ENCODE measurements at places on chromosomes 1 and 21. TPM values are rescaled to one million over a fixed set of nuclear protein-coding genes. Genes with fewer than 3 reads are reported as not detected.
A peak's percentile ranks its signal among the peaks of the same experiment; 100 is the strongest.

DNA sequence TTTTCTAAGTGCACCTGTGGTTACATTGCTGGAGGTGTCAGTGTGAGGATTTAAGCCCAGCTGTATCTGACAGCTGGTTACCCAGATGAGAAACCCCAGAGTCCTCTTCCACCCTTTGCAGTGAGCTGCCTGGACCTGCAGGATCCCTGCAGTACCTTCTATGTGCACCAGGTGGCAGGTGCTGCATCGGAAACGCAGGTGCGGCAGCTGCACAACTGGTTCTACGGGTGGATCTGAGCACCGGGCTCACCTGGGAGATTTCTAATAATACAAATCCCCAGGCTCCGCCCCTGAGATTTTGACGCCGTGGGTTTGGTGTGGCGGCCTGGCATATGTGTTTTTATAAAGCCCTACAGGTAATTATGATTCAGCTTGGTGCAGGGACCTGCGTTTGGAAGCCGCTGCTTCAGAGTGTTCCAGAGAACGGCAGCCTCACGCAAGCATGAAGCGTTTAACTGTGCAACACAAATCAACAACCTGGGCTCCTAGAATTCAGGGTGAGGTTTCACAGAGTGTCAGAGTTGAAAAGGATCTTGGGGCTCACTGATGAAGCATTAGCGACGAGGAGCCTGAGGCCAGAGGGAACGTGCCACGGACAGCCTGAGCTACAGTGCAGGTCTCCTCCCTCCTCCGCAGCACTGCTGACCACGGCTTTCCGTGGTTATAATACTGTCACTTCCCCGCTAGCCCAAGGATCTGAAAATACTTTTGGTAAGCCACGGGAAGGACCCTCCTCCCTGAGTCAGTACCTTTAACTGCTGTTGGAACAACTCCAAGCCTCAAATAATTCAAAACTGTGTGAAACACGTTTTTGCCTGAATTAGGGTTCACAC lies 96.7 kb upstream of the TRABD2B start:
- peak; percentile 30 for DNase-seq

DNA sequence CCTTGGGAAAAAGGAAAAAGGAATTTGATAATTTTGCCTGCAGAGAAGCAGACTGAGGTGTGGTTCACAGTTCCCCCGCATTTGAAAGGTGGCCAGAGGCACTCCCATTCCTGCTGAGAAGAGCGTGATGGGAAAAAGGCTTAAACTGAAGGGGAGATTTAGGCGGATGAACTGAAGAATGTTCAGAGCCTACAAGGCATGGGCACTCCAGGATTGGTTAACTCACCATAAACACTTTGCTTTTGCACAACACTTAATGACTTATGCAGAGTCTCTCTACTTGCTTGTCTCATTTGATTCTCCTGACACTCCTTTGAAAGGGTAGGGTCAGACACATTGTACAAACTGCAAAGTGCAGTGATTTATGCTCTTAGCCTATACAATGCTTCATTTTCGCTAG lies 119.6 kb upstream of the RUNX1 start:
- no peak for DNase-seq

DNA sequence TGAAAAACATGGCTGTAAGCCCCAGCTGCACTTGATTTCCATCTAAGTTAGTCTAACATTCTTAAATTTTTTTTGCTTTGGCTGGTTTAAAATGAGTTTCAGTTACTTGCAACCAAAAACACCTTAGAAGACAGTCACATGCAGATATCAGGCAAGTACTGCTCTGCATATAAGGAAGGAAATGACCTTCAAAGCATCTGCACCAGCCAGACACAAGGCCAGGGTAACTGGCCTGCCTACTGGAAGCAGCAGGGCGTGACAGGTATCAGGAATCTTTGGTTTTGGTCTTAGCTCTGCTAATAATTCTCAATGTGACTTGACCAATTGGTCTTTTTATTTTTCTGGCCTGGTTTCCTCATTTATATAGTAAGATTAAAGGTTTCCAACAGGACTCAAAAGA lies 33.5 kb downstream of the SCYL3 start:
- DNase-seq: no peak

DNA sequence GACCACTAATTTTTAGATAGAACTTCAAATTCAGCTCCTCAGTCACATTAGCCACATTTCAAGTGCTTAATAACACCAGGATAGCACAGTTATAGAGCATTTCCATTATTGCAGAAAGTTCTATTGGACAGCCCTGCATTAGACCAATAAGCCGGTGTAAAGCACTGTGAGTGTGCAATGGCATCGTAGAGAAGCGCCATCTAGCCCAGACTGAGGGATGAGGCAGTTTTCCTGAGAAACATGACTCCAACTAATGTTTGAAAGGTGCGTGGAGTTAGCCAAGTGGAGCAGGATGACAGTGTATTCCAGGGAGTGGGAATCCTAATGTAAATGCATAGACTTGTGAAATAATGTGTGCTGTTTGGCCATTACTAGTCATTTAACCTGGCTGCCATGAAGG lies 7.7 kb downstream of the RPE65 start:
- DNase-seq: no peak

DNA sequence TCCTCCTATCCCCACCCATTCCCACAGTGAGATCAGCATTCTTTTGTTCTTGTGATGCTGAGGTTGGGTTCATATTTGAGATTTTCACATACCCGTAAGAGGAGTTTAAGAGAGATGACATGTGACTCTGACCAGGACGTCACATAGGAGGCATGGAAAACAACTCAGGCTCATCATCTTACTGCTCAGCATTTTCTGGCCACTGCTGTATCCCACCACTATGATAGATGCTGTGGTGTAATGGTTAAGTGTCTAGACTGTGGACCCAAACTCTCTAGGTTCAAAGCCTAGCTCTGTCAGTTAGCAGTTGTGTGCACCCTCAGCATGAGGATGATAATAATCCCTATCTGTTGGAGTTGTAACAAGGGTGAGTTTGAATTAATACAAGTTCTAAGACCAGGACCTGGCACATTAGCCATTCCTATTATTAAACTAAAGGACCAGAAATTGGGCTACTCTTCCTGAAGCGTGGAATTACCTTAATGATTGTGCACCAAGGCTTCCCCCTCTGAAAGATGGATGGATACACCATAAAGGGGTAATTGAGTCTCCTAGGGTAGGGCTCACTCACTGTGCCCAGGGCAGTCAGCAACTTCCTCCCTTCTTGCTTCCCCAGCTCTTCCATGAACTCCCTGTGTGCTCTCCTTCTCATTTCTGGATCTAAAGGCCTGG lies 40.9 kb downstream of the LGR6 start:
- no peak for DNase-seq

- no peak for DNase-seq
Observed at GRCh38 chr1:234600418-234601281, 9.3 kb downstream of the IRF2BP2 start.

FCRL2 gene
- not detected for total RNA-seq

GRCh38 chr1:6358144-6358624 lies 35.4 kb downstream of the ACOT7 start:
- peak; percentile 99 for DNase-seq

GRCh38 chr1:228155596-228156514 lies 6.1 kb downstream of the GJC2 start:
- DNase-seq: no peak

GRCh38 chr21:25556091-25556490 lies 51.2 kb downstream of the MRPL39 start:
- no peak for DNase-seq

- no peak for DNase-seq
Observed at GRCh38 chr1:21514245-21514644, 5.0 kb downstream of the ALPL start.

C1orf232 gene
- not detected for total RNA-seq

BLACAT1 gene
- total RNA-seq: not detected

ANKRD35 gene
- 0.12 TPM for total RNA-seq

RSPH1 gene
- total RNA-seq: 0.12 TPM

DNA sequence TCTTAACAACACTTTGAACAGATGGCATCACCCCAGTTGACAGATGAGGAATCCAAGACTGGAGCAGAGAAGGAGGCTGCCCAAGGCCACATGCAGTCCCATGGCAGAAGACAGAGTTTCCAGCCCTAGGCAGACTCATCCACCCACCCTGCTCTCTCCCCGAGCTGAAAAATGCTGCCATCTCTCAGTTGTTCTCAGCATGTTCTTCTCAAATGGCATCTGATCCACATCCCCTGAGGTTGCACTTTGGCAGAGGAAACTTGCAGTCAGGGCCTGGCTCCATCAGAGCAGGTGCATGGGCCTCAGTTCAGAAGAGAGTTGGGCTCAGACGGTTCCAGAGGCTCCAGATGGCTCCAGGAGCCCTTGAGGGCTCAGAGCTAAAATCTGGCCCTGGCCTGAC lies 709.4 kb downstream of the MATN1 start:
- DNase-seq: no peak

- no peak for DNase-seq
Observed at GRCh38 chr1:68438310-68438709, 11.4 kb downstream of the RPE65 start.

GRCh38 chr1:218804014-218804785 lies 369.5 kb upstream of the LYPLAL1 start:
- DNase-seq: peak; percentile 46

DNA sequence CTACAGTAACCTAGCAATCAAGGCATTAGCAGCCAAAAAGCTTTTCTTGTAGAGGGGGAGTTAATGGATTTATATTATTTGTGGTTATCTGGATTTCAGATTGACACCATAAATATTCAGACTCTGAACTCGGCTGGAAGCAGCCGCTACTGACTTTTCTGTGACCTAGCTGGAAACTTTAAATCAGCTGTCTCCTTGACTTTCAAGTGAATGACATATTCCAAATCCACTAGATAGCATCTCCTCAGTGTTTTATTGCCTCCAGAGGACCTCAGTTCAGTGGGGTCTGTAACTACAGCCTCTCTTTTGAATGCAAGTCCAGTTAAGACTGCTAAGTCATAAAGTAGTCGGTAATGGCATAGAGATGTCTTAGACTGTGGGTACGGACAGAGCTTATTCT lies 448.5 kb downstream of the NUF2 start:
- DNase-seq: no peak

GRCh38 chr1:65512383-65512782 lies 91.9 kb downstream of the LEPR start:
- no peak for DNase-seq

DCST2 gene
- not detected for total RNA-seq

RNF11 gene
- 147 TPM for total RNA-seq

DNA sequence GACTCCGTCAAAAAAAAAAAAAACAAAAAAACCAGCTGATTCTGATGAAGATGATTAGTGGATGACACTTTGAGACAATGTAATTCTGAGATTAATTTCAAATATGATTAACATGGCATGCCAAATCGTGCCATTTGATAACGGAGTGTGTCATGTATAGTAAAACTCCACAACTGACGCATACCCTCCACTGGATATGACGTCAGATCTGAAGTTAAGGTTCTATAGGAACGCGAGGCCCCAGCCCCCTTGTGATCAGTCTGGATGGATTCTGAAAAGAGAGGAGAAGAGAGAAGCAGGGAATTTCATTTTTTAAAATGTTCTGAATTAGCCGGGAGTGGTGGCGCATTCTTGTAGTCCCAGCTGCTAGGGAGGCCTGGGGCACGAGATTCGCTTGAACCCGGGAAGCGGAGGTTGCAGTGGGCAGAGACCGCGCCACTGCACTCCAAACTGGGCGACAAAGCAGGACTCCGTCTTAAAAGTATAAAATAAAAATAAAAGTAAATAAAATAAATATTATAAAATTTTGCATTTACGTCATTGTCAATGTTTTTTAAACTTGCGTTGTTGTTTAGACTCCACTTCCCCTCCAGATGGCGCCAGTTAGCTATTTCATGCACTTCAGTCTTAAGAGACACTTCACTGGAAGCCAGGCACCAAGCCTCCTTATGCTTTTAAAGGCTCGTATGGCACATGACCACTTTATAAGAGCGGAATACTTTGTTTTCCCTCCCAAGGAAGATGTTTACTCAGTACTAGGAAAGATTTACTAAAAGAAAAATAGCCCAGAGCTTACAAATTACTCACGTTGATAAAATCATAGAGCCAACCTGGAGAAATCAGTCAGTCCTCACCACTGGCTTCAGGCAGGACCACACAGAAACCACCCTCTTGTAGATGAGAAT lies 65.5 kb downstream of the UBE2U start:
- DNase-seq: peak; percentile 72

GRCh38 chr1:209703834-209704504 lies 677 bp upstream of the HSD11B1 start:
- DNase-seq: no peak

SPRR2F gene
- total RNA-seq: not detected

DNA sequence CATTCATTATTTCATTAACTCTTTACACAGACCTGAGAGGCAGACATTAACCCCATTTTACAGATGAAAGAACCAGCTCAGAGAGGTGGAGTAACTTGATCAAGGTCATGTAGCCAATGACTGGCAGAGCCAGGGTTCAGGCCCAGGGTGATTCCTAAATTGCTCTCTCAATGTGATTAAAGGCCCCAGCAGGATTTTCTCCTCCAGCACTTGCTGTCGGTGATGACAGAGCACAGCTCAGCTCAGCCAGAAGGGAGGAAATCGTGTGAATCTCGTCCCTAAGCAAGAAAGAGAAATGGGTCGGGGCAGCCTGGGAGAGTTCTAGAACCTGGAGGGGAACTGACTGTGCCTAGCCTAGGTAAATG lies 19.5 kb upstream of the RNF19B start:
- no peak for DNase-seq

PSEN2 gene
- 13.3 TPM for total RNA-seq

BRDT gene
- total RNA-seq: not detected

- no peak for DNase-seq
Observed at GRCh38 chr1:184959626-184960025, 14.7 kb downstream of the NIBAN1 start.

DNA sequence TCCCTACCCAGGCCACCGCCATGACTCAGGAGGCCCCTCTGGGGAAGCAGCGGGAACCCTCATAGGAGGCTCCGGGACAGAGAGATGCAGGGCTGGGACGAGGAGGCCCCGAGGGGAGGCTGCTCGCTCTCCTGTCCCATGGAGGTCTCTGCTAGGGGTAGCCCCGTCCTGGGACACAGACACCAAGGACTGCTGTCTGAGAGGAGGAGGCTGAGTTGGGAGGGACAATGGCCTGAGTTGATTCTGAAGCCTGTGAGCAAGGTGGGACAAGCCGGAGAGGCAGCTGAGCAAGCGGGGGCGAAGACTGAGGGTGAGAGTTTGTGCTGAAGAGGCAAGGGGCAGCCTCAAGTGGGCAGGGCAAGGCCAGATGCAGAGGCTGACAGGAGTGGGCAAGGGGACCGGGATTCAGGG lies 17.4 kb downstream of the SLC27A3 start:
- no peak for DNase-seq

GJA9 gene
- total RNA-seq: not detected

GRCh38 chr1:30108186-30108585 lies 615.2 kb downstream of the MATN1 start:
- no peak for DNase-seq

GRCh38 chr21:17989780-17990179 lies 170.6 kb upstream of the C21orf91 start:
- no peak for DNase-seq

IFI6 gene
- total RNA-seq: 75.3 TPM

DNA sequence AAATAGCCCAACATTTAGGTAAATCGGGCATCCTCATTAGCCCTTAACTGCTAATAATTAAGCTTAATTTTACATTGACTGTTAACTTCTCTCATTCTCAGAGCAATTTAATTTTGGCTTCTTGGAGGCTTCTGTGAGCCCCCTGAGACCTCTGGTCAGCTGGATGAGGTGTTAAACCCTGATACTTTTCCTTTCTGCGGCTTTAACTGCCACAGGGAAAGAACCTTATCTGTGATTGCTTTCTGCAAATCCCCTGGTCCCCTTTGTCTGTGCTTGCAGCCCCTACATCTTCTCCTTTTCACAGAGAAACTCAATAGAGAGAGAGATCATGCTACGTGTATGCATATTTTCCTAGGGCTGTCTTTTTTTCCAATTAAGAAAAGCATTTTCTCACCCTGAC lies 184.5 kb upstream of the CSF3R start:
- DNase-seq: no peak

PLCH2 gene
- total RNA-seq: 0.12 TPM

Data from RPMI7951 (cell line).